CD4-positive, alpha-beta memory T cell (primary cell): ENCODE measurements at places on chromosomes 7 and 10.

GRCh38 chr10:25177754-25178135 is 2.9 kb downstream of the GPR158 start:
- no peaks in the 10 kb centered on the region for H3K36me3 ChIP-seq
- no peak overlapping the region for H3K4me3 ChIP-seq
- H3K4me1 ChIP-seq = no peaks in the 10 kb centered on the region
- H3K27me3 ChIP-seq = peaks cover 13% of the 10 kb centered on the region

- no peak overlapping the region for H3K27ac ChIP-seq
- no peaks in the 10 kb centered on the region for H3K27me3 ChIP-seq
- no peaks in the 10 kb centered on the region for H3K36me3 ChIP-seq
- no peaks in the 10 kb centered on the region for H3K4me1 ChIP-seq
These were observed 14.1 kb upstream of the NDUFA5 start for GRCh38 chr7:123571684-123572083.

GRCh38 chr10:116055252-116055916 is 217.6 kb downstream of the GFRA1 start:
- no peak overlapping the region for H3K27ac ChIP-seq
- H3K27me3 ChIP-seq = no peaks in the 10 kb centered on the region
- H3K36me3 ChIP-seq = no peaks in the 10 kb centered on the region
- no peak overlapping the region for H3K4me3 ChIP-seq
- DNase-seq = no peak

DNA sequence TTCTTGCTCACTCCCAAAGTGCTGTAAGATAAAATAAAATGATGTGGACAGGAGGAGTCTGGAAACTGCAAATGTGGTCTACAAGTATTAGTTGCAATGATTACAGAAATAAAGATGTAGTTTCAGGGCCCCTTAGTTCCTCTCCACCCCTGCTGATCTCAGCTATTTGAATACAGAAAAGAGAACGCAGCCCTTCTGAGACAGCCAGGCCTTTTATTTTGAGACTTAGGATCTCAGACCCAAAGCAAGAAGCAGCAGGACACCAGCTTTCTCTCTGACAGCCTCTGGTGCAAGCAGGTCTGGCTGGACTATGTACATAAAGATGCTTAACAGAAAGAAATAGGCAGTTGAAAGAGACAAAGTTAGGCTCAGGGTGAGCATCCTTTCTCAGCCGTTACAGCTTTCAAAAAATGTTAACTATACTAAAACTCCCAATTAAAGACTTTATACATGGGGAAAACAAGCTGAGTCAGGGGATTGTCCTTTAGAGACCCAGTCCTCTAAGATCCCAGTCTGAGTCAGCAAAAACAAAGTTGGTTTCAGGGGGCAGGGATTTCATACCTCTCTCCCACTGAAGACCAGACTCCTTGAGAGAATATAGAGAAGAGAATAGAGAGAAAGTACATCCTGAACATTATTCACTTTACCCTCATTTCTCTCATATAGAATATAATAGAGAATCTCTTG is 220.4 kb downstream of the TMEM178B start:
- H3K27me3 ChIP-seq = no peaks in the 10 kb centered on the region
- H3K36me3 ChIP-seq = no peaks in the 10 kb centered on the region
- H3K4me1 ChIP-seq = no peaks in the 10 kb centered on the region
- H3K4me3 ChIP-seq = no peak overlapping the region
- H3K27ac ChIP-seq = no peak overlapping the region

DNA sequence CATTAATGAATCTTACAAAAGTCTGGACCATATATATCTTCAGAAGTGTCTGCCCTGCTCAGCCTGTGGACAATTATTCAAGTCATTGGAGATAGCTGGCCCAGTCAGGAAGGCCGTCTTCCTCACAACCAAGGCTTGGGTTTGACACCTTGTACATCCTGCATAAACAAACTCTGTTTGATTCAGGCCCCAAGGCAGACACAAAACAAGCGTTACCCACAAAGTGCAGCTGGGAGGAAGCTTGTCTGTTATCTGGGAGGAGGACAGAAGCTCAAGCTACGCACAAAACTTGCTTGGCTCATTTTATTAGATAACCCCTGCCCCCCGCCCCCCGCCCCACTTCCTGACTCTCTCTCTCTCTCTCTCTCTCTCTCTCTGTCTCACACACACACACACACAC is 166.9 kb upstream of the WDR11 start:
- H3K4me1 ChIP-seq = no peaks in the 10 kb centered on the region
- H3K27me3 ChIP-seq = no peaks in the 10 kb centered on the region
- H3K27ac ChIP-seq = no peak overlapping the region
- H3K4me3 ChIP-seq = no peak overlapping the region

GRCh38 chr7:74627661-74628411 is 29.7 kb upstream of the GTF2I start:
- H3K4me3 ChIP-seq = no peak overlapping the region
- no peaks in the 10 kb centered on the region for H3K36me3 ChIP-seq
- H3K27ac ChIP-seq = no peak overlapping the region
- DNase-seq = no peak
- H3K27me3 ChIP-seq = no peaks in the 10 kb centered on the region

DNA sequence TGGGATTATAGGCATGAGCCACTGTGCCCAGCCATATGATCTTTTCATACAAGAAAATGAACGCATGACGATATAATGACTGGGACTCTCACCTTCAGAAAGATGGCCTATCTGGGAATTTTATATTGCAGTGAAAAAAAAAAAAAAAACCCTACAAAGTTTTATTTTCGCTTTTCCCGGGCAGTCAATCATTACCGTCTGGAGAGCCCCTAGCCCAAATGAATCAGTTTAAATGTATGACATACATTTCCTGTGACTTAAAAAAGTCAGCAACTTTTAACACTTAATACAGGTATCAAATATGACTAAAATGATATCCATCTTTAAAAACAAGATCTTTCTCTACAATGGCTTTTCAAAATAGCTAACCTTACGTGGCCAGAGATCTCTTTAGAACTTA is 48.2 kb upstream of the NMT2 start:
- no peaks in the 10 kb centered on the region for H3K27me3 ChIP-seq
- no peak overlapping the region for H3K4me3 ChIP-seq
- no peak for DNase-seq
- no peaks in the 10 kb centered on the region for H3K36me3 ChIP-seq

DNA sequence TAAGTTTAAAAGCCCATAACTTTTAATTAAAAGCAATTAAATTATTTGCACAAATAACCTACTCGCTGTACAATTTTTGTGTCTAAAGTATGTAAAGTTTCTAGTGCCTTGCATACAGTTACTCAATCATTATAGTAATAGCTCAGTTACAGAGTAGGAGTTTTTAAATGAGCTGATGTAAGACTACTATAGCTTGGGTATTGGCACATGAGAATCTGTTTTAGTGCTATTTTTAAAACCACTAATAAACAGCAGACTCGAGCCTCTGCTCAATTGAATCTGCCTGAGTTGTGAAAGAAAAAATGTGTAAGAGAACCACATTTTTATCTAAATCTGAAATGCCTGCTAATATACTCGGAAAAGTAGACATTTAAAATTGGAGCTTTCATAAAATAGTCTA is 31.1 kb downstream of the CTNNA3 start:
- DNase-seq = no peak
- no peak overlapping the region for H3K27ac ChIP-seq
- no peaks in the 10 kb centered on the region for H3K36me3 ChIP-seq
- H3K4me3 ChIP-seq = no peak overlapping the region
- H3K27me3 ChIP-seq = no peaks in the 10 kb centered on the region

DNA sequence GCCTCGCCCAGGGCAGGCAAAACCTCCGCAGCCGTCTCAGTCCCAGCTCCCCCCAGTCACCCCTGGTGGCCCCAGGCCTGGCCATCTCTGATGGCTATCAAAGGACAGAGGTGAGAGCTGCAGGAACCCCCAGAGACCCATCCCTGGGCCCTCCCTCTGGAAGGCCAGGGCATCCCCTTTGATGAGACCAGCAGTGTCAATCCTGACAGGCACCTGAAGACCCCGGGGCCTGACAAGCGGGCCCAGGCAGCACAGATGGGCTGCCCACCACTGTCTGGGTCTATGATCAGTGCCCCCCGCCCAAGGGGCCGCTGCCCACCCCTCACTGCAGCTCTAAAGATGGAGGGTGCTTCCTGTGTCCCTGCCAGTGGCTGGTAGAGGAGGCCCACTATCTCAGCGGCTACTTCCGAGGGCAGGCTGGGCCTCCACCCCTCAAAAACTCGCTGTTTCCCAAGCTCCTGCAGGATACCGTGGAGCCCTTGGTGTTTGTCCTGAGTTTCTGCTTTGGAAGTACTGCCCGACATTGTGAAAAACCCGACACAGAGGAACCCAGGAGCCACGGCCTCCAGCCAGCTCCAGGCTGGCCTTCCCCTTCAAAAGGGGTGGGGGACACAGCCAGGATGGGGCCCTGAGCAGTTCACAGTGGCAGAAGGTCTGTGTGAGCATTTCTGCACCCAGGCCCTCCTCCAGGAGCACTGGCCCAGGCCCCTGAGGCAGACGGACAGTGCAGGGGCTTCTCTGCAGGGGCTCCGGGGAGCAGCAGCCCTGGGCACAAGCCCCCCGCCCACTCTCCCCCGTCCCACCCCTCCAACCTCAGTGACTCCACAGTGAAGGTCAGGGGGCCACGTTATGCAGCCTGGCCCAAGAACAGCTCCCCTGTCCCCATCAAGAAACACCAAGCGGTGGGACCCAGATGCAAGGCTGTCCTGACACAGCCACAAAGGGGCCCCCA is 99.2 kb downstream of the PDGFA start:
- no peak for DNase-seq
- no peaks in the 10 kb centered on the region for H3K36me3 ChIP-seq
- H3K27me3 ChIP-seq = no peaks in the 10 kb centered on the region

DNA sequence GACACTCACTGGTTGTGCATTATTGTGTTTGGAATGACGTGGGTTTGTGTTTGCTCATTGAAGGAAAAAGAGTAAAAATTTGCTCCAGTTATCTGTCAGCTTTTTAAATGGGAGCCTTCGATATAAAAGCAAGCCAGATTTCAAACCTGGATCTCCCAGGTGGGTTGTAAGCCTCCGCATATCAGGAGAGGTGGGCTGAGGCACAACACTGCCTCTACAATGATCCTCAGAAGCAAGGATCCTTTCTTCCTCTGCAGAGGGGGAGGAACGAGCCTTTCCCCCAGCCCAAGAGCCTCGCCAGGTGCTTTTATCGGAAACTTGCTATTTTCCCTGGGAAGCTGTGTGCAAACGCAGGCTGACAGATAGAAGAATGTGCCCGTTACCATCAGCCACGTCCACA is 331.0 kb upstream of the MGMT start:
- H3K27ac ChIP-seq = no peak overlapping the region
- no peak for DNase-seq
- no peak overlapping the region for H3K4me3 ChIP-seq
- no peaks in the 10 kb centered on the region for H3K36me3 ChIP-seq
- H3K4me1 ChIP-seq = no peaks in the 10 kb centered on the region

DNA sequence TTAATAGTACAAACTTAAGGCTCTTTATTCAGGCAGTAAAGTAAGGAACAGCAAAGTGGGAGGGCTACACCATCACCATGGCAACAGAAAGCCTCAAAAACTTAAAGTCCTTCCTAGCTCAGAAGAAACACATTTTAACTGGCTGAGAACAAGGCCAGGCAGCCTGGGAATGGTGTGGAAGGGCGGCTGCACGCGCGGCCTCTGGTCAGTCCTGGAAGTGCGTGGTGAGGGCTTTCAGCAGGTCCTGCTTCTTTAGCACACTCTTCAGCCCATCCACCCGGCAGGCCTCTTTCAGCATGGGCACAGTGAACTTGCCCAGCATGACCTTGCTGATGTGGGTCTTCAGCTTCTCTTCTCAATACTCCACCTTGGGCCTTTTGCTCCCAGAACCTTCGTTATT is 133.0 kb downstream of the CYP26A1 start:
- no peaks in the 10 kb centered on the region for H3K36me3 ChIP-seq
- no peaks in the 10 kb centered on the region for H3K27me3 ChIP-seq
- no peaks in the 10 kb centered on the region for H3K4me1 ChIP-seq
- no peak overlapping the region for H3K27ac ChIP-seq
- no peak for DNase-seq

- H3K27me3 ChIP-seq = no peaks in the 10 kb centered on the region
- no peak for DNase-seq
- H3K4me1 ChIP-seq = peaks cover 24% of the 10 kb centered on the region
- no peak overlapping the region for H3K4me3 ChIP-seq
- H3K36me3 ChIP-seq = no peaks in the 10 kb centered on the region
These were observed 4.9 kb downstream of the SMURF1 start for GRCh38 chr7:99139036-99139435.

DNA sequence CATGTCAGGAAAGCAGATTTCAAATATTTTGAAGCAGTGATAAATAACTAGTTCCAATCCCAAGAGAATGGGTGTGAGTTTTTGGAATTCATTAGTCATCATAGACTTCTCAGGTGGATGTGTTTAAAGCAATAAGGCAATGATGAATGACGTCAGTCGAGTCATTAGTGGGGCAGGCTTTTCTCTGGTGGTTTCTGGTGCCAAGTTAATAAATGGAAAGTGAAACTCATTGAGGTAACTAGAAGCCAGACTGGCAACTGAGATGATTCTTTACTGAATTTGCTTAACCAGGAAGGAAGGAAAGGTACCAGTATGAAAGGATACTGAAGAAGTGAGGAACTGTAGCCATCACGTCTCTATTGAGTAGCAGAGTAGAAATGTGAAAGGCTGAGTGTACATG is 311.0 kb downstream of the GPAM start:
- H3K4me1 ChIP-seq = no peaks in the 10 kb centered on the region
- no peak for DNase-seq
- H3K27ac ChIP-seq = no peak overlapping the region
- no peaks in the 10 kb centered on the region for H3K36me3 ChIP-seq
- H3K4me3 ChIP-seq = no peak overlapping the region

DNA sequence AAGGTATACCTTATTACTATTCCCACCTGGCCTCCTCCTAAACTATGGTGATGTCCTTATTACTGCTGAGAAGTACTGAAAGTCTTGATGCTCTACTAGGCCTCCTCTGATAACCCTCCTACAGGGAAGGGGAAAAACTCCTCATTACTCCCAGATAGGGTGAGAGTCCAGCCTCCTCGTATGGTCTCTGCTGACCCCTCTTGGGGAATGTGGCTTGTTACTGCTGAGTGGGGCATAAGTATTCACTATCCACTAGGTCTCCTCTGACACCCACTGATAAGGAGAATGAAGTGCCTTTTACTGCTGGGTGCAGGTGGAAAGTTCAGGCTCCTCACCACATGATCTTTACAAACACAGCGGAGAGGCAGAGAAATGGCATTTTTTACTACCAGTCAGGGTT is 222.9 kb downstream of the CHRM2 start:
- DNase-seq = no peak
- no peaks in the 10 kb centered on the region for H3K27me3 ChIP-seq
- H3K27ac ChIP-seq = no peak overlapping the region
- no peaks in the 10 kb centered on the region for H3K36me3 ChIP-seq
- H3K4me1 ChIP-seq = no peaks in the 10 kb centered on the region
- H3K4me3 ChIP-seq = no peak overlapping the region

- no peaks in the 10 kb centered on the region for H3K27me3 ChIP-seq
- no peak overlapping the region for H3K27ac ChIP-seq
- no peak overlapping the region for H3K4me3 ChIP-seq
These were observed 33.2 kb downstream of the SEMA3A start for GRCh38 chr7:84161398-84161797.
